SJSA1 (cell line): ENCODE measurements at places on chromosomes 7 and 10.
A peak's percentile ranks its signal among the peaks of the same experiment; 100 is the strongest.

DNA sequence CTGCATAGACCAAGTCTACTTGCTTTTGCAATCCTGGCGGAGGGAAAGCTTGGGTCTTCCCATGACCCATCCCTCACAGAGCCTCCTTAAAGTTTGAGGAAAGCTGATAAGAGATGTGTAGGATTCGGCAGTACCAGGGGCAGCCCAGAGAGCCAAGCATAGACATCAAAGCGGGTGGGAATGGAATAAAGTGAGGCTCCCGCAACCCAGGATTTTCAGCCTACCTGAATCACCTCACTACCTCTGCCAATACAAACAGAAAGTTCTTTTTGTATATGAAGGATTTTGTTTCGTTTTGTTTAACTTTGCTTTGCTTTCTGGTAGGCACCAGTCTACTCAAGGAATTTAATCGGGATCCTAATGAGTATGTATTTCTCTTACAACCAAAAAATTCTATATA lies 451.7 kb downstream of the PLXNA4 start:
- DNase-seq, result no peak

DNA sequence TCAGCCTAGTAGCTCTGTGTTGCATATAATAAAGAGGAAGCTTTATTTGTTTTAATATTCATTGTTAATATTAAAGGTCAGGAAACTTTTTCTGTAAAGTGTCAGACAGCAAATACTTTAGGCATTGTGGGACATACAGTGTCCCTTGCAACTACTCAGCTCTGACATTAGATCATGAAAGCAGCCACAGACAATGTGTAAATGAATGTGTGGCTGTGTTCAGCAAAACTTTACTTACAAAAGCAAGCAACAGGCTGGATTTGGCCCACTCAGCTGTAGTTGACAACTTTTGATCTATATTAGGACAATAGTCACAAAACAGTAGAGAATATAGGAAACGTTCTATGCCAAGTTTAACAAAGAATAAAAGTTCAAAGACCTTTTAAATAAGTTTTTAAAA lies 173.3 kb downstream of the RNLS start:
- no peak for DNase-seq

- DNase-seq, result no peak
Measured at GRCh38 chr7:72446591-72447462, 34.7 kb upstream of the CALN1 start.

DNA sequence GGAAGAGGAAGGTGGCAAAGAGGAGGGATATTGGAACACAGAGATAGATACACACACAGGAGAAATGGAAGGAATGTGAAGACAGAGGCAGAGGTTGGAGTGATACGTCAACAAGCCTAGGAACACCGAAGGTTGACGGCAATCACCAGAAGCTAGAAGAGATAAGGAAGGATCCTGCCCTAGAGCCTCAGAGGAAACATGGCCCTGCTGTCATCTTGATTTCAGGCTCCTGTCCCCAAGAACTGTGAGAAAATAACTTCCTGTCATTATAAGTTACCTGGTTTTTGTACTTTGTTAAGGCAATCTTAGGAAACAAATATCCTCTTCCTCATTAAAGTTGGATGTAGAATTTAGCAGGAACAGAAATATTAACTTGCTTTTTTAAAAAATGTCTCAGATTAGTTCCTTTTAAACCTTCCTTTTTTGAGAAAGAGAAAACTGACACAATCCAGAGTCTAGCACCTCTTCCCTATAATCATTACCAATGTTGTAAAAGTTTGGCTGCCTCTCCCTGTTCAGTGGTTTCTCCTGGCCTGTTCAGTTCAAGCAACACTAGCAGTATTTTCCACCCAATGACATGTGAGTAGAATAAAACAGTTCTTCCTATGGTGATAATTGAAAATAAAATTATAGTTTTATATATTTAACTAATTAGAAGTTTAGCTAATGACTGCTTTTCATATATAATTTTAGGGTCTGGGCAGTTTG lies 28.8 kb upstream of the GNAI1 start:
- DNase-seq, result no peak

DNA sequence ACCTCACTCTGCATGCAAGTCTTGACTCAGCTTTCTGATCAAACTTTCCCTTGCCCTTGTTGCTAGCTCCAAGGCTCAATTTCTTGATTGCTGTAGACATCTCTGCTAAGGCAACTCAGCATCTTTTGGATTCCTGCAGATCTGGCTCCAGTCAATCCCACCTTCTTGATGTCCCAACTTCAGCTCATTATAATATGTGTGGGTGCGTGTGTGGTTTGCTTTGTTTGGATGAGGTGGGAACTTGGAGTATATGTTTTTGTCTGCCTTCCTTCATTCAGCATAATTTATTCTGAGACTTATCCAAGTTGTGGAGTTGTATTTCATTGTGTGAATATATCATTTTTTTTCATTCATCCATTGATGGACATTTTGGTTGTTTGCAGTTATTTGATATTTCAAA lies 364.8 kb upstream of the IGFBP3 start:
- no peak for DNase-seq

GRCh38 chr10:103709341-103709920 lies 145.9 kb downstream of the SH3PXD2A start:
- no peak for DNase-seq

GRCh38 chr7:44633254-44634186 lies 27.1 kb downstream of the OGDH start:
- DNase-seq, result peak; percentile 81

DNA sequence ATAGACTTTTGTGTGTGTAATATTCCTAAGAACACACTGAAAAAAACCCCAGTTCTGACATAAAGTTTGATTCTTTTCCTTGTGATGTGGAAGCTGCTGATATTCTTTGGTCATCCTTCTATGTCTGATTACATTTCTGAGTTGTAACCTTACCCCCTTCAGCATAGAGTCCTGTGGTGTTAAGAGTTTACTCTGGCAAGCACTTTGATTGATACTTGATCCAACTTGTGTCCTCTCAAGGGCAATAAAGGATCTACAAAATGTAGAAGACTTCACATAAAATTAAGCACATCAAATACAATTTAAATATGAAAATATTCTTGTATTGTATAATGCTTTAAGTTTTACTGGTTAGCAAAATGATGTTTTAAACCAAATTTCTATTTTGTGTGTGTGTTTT lies 221.7 kb upstream of the DKK1 start:
- DNase-seq, result no peak

GRCh38 chr10:127210936-127211466 lies 14.6 kb upstream of the INSYN2A start:
- no peak for DNase-seq

DNA sequence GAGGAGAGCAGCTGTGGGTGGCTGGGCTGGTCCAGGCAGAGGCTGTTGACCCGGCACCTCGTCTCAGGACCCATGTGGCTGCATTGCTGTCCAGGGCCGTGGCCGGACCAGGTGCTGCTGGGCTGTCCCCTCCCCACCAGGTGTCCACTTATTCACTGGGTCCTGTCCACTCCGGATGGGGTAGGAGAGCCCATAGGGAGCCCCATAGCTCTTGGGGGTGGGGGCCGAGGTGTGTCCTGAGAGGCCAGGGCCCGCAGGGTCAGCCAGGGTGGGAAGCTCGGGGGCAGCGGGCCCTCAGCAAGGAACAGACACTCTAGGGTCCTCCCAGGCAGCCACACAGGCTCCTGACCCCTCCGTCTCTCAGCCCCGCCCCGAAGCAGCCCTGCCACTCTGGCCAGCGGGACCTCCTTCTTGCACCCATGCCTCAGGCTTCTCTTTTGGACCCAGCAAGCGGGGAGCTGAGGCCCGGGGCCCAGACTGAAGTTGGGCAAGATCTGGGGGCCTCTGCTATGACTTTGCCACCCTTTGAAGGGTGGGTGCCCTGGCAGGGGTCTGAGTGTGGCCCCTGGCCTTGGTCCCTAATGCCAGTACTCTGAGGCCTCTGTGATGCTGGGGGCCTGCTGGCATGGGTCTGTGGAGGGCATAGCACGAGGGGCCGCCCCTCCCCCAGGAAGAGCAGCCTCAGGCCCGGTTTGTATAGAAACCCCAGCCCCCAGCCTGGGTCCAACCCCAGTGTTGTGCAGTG lies 86.4 kb downstream of the NKX6-2 start:
- DNase-seq, result no peak

GRCh38 chr7:90384433-90384832 lies 18.8 kb upstream of the CLDN12 start:
- DNase-seq, result no peak

DNA sequence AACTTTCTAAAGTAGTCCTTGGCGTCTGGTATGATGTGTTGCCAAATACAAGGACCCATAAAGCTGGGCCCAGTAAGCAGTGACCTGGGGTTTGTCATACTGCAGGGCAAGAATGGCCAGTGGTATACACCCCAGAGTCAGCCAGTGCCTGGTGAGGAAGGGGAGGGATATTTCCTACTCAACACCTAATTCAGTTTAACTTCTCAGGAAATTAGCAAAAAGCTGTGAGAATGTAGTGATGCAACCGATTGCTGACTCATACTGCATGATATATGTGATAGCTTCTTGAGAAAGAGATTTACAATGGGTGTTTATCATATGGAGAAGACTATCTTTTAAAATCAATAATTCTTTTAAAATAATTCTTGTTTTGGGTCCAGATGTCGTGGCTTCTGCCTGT lies 889.3 kb upstream of the CELF2 start:
- DNase-seq, result no peak

DNA sequence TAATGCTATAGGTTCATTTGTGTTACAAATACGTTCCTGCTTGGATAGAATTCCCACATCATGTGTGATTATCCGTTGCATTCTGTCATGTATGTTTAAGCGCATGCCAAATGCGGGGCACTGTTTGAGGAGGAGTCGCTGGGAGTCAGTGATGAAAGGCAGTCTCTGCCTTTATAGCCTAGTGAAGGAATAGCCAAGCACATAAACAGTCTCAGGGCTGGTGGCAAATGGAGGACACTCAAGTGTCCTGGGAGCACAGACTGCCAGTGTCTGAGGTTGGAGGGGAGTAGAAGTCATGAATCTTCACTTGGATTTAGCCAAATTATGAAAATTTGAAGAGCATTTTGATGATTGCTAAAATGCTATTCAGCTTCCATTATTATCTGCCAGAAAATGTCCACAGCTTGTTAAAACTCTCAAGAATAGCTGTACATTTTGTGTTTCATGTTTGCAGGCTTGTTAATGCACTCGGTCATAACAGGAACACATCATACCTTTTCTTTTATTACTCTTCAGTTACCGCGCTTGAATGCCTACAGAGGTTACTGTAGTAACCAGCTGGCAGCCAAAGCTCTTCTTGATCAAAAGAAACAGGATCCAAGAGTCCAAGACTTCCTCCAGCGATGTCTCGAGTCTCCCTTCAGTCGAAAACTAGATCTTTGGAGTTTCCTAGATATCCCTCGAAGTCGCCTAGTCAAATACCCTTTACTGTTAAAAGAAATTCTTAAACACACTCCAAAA lies 41.6 kb downstream of the NET1 start:
- DNase-seq, result no peak

DNA sequence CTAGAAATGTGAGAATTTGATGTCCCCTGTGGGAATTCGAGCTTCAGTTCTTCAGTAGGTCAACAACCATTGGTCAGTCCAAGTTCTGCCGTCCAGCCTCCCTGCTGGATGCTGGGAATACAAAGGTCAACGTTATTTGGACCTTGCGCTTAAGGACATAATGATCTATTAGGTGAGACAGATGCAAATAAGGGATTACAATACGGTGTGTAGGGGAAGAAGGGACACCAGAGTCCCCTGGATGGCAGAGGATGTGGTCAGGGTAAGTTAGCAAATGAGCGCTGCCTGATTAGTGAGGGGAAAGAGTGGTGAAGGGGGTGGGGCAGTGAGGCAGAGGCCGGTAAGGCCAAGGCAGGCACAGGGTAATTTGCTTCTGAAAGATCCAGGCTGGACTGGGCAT lies 16.2 kb downstream of the CCNY start:
- no peak for DNase-seq

GRCh38 chr7:94943134-94943533 lies 35.7 kb downstream of the PPP1R9A start:
- DNase-seq, result no peak

- peak; percentile 83 for DNase-seq
Measured at GRCh38 chr10:20622531-20623211, 274.4 kb downstream of the NEBL start.

DNA sequence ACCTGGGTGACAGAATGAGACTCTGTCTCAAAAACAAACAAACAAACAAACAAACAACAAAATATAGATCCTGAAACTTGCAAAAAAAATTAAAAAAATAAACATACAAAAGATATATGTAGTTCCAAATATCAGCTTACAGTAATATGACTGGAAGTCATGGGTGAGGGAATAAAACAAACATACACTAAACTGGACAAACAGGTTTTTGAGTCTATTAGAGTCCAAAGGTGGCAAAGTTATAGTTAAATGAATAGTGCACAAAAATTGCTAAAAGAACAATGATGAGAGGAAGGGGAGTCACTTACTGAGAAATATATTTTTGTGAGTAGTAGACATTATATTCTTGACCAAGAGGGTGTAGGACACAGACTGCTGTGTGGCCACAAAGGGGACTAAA lies 16.7 kb upstream of the RSBN1L start:
- DNase-seq, result no peak

DNA sequence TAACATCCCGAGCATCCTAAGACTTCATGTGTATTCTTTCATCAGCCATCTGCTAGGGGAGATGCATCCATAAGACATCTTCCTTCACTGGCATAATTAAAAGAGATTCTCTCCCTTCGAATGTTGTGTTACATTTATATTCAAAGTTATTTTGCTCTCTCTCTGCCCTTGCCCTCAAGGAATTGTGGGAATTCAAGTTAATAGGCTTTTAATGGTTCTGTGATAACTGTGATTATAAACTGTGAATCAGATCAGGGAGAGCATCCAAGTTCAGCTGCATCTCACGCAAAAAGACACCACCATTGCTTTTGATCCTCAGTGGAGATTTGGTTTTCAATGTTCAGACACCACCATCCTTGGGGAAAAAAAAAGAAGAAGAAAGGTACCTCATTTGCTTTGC lies 9.2 kb upstream of the TEX36 start:
- DNase-seq, result no peak

DNA sequence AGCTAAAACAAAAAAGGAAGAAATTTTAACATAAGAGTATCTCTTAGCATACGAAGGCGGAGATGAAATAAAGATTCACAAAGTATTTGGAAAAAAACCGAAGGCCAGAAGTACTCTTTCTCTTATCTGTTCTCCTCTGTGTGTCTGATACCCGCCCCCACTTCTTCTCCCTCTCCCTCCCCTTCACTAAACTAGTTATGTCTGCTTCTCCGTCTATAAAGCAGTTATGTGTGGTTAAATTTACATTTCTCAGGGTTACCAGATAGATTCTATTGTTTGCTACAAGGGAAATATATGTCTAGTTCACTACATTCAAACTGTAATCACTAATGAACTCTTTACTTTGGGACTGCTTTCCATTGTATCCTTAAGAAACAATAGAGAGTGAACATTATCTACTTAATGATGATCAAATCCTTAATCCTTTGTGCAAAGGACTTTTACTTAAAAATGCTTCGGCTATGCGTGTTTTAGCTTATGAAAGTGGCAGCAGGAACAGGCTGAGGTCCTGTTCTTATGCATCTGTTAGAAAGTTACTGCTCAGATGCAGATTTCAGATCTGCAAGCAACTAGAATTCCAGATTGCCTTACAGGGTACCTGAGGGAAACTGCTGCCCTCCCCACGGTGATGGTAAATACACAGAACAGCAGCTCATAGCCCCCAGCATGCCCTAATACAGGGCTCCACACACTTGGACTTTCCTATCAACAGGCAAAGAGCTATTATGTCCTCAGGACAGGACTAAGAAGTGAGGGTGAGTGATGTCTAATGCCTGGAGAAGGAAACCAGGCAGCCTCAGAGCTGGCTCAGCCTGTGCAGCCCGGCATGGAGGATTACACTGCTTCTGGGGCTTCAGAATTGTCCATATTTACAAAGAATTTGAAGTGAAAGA lies 273.3 kb downstream of the FZD1 start:
- no peak for DNase-seq

- DNase-seq, result no peak
Measured at GRCh38 chr7:91776171-91776570, 104.3 kb downstream of the MTERF1 start.

- no peak for DNase-seq
Measured at GRCh38 chr10:26679588-26679987, 17.9 kb upstream of the PDSS1 start.
